Activated T-cell treated with anti-CD3 and anti-CD28 coated beads, Interleukin-2, amount 50 U/mL, for 48 hours (primary cell): ENCODE measurements at places on chromosomes 4 and X.

GRCh38 chrX:134144231-134144630 is 92.8 kb upstream of the CCDC160 start:
- no peak for DNase-seq

GRCh38 chr4:128854433-128854832 is 44.9 kb downstream of the JADE1 start:
- DNase-seq, result no peak

GRCh38 chr4:59222221-59222620 is 1977.9 kb upstream of the ADGRL3 start:
- no peak for DNase-seq

DNA sequence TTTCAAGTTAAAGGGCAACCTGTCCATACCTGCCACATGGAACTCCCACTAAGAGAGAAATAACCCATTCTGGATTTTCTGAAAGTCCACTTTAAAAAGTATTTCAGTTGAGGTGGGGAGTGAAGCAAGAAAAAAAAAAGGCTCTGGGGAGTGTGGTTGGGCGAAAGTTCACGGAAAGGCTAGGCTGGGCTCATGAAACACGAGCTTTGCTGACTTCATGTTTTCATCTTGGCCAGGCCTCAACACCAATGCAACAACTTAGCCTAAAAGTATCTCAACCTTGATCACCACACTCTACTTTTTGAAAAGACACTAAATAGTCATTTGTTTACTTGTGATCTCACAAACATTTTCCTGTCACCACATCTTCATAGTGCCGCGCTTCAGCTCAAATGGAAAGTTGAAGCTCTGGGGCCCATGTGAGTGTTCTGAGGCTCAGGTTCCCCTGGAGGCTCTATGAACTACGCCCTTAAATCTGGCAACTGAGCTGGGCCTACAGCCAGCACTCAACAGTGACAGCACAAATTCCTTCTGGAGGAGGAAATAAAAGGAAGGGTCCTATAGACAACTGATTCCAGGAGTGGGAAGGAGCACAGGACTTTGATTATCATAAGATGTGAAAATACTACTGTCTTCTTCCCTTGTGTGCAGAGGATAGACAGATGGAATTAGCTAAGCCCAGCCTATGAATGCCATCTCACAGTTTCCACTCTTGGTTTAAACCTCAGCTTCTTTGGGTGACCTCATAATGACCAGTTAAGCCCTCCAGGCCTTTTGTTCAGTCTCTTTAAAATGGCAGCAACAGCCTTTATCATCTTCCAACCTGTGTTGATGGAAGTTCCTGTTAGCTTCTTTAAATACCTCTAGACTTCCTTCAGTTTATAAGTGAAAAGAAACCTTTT is 5.1 kb downstream of the CD40LG start:
- DNase-seq, result no peak

DNA sequence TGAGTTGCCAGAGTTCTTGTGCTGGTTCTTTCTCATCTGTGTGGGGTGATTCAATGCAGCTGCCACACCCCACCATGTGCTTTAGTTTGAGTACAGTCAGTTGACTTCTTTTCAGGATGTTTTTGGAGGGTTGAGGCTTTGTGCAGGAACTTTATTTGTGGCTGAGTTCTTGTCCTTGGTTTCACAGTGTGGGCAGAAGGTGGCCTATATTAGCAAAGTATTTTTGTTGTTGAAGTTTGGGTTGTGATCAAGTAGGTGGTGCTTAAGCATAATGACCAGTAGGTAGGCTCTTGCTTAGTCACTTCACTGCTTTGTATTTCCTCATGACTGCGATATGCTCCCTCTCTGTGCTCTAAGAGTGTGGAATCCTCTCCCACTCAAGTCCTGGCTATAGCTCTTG is 80.3 kb downstream of the ARHGAP24 start:
- DNase-seq, result no peak

GRCh38 chr4:118964891-118965411 is 76.3 kb downstream of the SYNPO2 start:
- no peak for DNase-seq

GRCh38 chr4:36353998-36354397 is 72.6 kb downstream of the DTHD1 start:
- no peak for DNase-seq

GRCh38 chr4:186473933-186474332 is 81.4 kb downstream of the MTNR1A start:
- no peak for DNase-seq

- DNase-seq, result no peak
Observed at GRCh38 chr4:139214039-139214534, 37.1 kb upstream of the ELF2 start.

- DNase-seq, result no peak
Observed at GRCh38 chr4:183576701-183577404, 72.0 kb downstream of the ING2 start.

DNA sequence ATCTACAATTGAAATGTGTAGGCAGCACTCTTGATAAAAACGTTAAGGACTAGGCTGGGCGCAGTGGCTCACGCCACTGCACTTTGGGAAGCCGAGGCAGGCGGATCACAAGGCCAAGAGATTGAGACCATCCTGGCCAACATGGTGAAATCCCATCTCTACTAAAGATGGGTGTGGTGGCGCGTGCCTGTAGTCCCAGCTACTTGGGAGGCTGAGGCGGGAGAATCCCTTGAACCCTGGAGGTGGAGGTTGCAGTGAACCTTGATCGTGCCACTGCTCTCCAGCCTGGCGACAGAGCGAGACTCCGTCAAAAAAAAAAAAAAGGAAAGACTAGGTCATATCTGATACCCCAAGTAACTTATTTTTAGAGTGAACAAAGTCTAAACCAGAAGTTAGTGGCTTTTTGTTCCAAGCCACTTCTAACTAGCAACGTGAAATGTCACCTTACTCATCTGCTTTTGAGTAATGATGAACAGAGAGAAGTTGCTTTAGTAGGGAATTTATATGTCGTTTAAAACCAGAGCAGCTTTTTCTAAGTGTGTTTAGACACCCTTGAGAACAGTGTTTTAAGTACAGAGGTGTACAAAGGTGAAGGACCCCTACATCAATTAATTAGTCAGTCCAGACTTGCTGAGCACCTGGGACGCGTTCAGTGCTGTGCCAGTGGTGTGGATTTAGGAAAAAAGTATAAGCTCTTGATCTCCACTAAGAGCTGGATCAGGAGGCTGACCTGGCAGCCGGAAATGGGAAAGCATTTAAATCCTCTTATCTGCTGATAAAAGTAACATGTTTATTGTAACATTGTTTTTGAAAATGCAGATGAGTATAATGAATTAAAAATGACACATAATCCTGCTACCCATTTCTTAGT is 23.5 kb downstream of the SPRY1 start:
- DNase-seq, result no peak

- DNase-seq, result peak; percentile 16
Observed at GRCh38 chr4:20253735-20254409, 2.2 kb downstream of the SLIT2 start.

GRCh38 chrX:34144246-34144645 is 12.1 kb upstream of the FAM47A start:
- DNase-seq, result no peak

DNA sequence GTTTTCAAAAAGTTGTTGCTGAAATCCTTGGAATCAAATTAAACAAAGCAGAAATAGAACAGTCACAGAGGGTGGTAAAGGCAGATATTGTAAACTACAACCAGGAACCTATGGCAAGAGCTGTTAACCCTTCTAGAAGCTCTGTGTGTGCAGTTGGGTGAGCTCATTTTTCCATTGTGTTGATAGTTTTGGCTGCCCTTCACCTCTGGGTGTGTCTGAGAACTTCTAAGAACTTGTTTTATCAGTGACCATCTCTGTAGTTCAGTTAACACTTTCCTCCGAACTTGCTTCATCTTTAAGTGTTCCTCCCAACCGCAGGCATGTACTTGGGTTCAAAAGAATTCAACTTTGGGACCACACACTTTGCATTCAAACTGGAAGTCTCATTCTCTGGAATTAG is 32.7 kb downstream of the RBMX start:
- DNase-seq, result no peak

GRCh38 chr4:132071815-132072214 is 1077.3 kb upstream of the PCDH10 start:
- DNase-seq, result no peak

DNA sequence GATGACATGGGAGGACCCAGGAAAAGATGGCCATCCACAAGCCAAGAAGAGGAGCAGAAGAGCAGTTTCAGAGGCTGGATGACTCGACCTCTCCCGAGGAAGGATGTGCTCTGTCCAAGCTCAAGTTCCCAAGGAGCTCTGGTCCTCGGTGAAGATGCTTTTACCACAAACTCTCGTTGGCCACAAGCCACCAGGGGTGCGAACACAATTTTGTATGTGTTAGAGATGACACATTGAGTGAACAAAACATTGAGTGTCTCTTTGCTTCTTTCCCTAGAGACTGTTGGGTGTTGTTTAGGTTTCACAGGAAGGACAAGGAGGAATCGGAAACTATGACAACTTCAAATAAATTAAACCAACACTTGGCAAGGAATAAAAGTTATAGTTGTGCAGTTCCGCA is 26.3 kb downstream of the FGFBP1 start:
- DNase-seq, result no peak

DNA sequence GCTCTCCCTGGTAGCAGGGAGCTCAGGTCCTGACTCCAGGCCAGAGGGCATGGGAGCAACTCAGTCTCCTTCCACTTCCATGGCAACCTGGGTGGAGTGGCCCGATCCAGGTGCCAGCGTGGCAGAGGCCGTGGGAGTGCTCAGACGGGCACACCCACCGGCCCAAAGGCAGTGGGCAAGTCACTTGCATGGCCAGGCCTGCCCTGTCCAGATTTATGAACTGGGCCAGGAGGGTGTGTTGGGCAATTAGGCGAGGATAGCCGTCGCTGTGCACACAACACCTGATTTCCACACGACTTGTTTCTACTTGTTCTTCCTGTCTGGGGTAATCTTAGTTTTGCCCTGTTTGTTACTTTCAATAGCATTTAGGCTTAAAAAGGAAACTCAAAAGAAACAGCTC is 55.5 kb upstream of the NYX start:
- no peak for DNase-seq

GRCh38 chr4:182141061-182141460 is 102.1 kb upstream of the TENM3 start:
- no peak for DNase-seq

DNA sequence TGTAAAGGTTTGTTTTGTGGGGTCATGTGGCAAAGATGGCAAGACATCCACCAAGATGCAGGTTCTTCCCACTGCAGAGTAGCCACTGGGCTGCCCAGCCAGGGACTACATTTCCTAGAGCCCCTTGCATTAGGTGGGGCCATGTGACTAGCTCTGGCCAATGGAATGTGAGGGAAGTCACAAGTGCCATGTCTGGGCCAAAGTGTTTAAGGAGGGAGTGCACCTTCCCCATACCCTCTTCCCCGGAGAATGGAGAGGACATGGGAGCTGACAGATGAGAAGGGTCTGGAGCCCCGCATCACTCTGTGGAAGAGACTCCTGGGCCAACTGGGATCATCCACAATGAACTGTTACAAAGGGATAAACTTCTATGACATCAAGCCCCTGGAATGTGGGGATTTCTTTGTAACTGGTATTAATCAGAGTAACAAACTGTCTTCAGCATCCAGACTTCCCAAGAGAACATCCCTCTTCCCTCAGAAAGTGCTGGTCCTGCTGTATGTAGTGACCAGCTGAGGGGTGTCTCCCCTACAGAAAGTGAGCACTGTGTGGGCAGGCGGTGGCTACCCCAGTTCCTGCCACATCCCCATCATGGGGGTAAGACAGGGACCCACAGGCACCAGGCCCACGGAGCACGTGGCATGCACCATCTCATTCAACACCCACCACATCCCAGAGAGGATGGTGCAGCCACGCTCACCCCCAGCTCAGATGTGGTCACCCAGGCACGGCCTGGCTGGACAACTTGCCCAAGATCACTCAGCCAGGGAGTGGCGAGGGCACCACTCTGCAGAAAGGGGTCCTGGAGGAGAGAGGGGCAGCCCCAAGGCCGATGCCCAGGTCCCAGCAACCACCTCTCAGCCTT is 10.9 kb downstream of the PPP2R2C start:
- DNase-seq, result no peak

- no peak for DNase-seq
Observed at GRCh38 chrX:10854594-10854993, 234.2 kb upstream of the MID1 start.

DNA sequence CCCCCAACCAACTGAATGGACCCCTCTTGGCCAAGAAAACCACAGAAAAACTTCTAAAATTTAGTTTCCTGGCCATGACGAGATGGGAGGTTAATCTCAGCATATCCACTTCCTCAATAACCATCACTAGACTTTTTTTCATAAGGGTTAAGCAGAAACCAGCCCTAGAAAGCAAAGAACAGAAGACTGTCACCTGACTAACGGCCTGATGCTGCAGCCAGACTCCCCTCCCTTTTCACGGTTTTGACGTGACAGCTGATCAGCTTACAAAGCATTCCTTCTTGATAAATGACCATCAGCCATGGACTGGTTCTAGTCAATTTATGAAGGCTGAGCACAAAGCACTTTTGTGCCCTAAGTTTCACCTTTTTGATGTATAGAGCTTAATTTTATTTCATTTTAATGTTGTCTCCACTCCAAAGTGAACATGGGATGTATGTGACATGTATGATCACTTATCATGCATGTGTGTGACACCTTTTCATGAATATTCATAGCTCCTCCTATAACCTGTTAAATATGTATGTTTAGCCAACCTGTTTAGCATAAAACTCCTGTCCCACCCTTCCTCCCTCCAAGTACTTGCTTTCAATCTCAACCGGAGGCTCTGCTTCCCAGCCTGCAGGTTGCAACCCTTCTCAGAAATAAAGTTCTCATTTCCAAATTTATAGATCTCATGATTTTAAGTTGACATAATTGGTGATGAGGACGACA is 56.3 kb downstream of the SERTM2 start:
- DNase-seq, result no peak

DNA sequence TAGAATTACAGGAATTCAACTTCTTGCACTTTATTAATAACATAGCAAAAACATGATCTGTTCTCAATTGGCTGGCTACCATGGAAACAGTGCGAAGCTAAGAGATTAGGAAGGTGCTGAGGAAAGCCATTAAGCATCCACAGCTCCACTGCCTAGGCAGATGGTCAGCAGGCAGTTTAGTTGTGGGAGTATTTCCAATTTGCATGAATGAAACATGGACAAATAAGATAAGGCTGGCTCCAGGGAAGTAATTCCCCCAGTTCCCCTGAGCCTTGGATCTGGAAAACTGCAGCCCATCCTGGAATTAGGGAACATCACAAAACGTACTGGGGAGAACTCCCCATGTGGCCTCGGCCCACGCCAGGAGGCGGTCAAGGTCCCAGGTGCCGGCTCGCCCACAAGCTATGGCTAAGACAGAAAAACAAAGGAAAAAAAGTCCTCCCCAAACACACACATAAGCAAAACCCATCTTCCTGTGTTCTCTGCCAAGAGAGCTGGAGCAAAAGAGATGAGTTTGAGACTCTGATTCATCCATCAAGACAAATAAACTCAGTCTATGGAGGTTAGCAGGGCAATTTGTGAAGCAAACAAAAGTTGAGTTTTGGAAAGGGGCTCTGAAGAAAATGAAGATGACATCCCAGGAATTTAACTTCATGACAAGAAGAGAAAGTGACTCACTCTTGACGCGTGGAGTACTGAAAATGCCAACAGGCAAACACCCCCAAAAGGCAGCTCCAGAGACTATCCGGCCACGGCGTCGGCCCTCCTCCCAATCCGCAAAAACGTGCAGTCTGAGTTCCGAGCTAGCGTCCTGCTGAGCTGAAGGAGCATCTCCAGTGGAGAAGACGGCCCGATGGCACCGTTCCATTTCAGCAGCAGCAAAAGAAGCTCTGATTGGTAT is 45.1 kb downstream of the IGFBP7 start:
- no peak for DNase-seq
